ENCODE measurements at places on chromosomes 5 and 9. TPM values are rescaled to one million over a fixed set of nuclear protein-coding genes. Genes with fewer than 3 reads are reported as not detected.

Gene SOHLH1
- total RNA-seq, result not detected

DNA sequence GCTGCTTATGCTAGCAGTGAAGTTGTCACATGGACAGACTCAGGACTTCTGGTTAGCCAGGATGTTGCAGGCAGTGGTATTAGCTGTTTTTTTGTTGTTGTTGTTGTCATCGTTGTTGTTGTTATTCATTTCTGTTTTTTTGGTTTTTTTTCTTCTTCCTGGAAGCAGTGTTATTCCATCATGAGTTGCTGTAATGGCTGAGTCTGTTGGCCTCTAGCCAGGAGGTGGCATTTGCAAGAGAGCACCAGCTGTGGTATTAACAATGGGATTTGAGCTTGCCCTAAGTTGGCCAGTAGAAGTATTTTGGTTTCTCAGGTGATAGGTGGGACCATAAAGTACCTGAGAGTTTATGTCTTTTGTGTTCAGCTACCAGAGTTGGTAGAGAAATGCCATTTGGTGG lies 561.1 kb downstream of the KCTD16 start:
- no peak for DNase-seq

Gene FGF10
- not detected for total RNA-seq

DNA sequence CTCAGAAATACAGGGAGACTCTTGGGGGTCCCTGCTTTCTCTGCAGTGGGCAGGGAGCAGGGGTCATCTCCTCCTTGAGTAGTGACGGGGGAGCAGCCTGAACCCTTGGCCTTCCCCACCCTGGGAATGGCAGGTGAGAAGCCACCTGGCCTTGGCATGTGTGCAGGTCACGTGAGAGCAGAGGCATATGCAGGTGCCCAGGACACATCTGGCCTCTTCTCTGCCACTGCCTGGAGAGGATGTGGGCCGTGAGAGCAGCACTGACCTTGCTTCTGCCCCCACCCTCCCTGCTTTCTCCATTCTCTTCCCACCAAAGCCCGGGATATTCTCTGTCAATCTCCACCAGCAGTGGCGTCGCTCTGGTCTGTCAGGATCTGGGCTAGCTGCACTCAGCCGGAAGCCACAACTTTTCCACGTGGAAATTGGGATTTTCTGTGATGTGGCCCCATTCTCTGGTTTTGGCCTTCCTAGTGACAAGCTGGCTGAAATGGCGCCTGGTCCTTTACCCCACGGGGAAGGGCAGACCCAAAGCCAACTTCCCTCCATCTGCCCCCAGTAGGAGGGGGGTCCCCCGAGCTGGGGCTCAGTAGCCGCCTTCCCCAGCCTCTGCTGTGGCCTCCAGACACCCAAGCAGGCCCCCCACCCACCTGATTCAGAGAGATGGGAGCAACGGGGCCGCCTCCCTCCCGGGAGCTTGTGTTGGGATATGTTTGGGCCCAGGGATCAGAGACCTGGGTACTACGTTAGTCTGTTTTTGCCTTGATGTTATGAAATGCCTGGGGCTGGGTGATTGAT lies 70.4 kb upstream of the FCN1 start:
- DNase-seq, result no peak

DNA sequence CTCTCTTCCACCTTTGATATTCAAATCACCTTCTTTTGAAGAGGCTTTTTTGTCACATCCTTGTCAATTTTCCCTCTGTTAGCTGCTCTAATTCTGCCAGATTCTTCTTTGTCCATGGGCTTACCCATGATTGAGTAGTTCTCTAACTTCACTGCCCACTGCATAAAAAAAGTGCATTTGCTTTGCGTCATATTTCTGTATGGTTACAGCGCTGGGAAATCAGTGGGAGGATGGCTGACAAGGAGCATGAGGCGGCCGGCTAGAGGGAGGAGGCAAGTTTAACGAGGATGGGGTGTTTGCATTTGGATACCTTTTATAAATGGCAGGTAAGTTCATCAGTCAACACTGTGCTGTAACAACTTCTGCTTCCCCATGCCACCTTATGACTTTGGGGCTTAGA lies 116.5 kb upstream of the LHFPL2 start:
- no peak for DNase-seq

DNA sequence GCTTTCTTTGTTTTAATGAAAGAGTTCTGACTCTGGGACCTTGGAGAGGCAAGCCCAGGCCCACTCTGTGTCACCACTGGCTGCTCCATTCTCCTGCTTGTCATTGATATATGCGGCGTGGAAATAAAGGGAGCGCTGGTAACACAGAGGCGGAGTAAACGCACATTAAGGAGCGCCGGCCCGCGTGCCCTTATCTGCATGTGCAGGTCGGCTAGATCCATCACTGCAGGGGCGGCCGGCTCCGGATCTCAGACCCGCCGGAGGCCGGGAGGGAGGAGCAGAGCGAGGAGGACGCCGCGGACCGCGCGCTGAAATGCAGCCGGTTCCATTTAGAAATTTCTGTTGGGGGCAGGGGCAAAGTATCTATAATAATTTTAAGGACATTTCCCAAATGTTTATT lies 70.8 kb downstream of the MRPL36 start:
- DNase-seq, result no peak

DNA sequence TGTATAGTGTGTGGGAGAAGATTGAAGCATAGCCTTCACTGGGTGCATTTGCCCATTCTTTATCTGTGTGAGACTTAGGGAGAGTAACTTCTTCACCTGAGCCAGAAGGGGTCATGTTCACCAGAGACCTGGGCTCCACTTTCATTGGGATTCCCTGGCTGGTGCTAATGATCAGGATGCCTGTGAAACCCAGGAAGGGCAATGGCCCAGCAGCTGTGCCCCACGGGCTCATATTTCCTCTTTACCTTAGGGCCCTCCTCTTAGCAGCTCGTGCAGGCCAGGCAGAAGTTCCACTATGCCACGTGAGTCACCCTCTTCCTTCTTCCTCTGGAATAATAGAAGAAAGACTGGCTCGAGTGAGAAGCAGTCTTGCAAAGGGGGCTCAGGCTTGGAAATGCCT lies 5.0 kb downstream of the PPARGC1B start:
- DNase-seq, result peak; percentile 36

DNA sequence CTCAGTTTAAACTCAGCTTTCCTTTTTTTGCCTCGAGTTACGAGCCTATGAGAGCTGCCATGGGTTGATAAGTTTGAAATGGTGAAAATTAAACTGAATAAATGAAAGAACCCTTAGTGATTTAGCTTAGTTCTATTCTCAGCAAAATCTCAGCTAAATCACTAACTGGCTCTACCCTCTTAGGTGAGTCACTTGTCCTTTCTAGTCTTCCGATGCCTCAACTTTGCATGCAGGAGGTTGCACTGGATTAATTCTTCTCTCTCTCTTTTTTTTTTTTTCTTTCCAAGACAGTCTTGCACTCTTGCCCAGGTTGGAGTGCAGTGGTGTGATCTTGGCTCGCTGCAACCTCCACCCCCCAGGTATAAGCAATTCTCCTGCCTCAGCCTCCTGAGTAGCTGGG lies 83.9 kb downstream of the PAPPA start:
- no peak for DNase-seq

Gene NAA35
- total RNA-seq, result 13.5 TPM

Gene PCDHGA1
- 0.44 TPM for total RNA-seq

- DNase-seq, result no peak
Measured at GRCh38 chr9:38720083-38720745, at the start of gene FAM240B. Gene FAM240B, minus strand, starts transcription at chr9:38720133. Its CDS starts 16,134 bp downstream, at chr9:38703999.

GRCh38 chr5:32421075-32421474 lies 23.5 kb downstream of the ZFR start:
- DNase-seq, result no peak

DNA sequence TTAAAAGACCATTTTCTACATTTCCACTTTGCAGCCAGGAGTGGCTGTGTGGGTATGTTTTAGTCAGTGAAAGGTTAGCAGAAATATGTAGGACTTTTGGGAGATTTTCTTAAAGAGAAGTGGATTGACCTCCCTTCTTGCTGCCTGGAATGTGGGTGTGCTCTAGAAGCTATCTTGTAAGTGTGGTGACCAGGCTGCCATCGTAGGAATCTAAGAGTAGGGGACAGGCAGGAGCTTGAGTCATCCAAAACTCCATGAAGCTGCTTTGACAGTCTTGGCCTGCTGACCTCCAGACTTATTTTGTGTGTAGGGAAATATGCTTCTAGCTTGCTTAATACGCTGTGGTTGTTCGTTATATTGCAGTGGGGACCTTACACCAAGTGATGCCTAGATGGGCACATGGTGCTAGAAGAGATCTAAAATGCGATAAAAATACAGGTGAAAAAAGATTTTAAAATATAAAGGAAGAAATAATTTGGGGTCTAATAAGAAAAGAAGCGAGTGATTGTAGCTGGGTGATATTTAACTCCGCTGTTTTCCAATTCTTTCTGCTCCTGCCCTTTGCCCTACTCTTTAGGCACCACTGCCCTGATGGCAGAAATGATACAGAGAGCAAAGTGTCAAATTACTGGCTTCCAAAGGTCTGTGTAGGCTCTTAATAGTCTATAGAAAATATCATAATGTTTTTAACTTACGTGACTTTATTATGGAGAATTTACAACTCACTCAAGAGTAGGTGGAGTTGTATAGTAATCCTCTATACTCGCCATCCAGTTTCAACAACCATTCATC lies 298.2 kb upstream of the ZNF608 start:
- DNase-seq, result no peak

Gene MAMDC2
- total RNA-seq, result 2.6 TPM

All from lung microvascular endothelial cell (primary cell).